ENCODE measurements at places on chromosomes 12 and 14.

- no peak for DNase-seq
Observed at GRCh38 chr12:114770323-114770722, 86.3 kb upstream of the TBX3 start.

DNA sequence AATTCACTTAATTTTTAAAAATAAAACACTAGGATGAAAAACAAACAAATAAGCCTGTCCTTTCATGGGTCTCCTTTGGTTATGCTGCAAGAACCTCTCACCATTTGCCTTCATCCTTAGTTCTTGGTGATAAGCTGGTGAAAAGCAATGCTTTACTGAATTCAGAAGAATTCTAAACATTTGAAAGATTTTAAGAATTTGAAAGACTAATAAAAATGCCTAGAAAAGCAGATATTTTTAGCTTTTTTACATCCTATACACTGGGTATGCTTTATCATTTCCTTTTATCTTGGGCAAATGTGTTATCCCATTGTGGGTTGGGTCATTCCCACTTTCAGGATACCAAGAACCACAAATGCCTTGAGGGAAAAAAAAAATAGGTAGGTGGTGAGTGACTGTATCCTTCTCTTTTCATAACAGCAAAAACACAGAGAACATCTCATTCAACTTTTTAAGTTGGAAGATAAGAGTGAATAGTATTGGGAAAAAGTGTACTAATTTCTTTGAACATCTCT is 197.1 kb upstream of the ABCD2 start:
- DNase-seq = no peak

DNA sequence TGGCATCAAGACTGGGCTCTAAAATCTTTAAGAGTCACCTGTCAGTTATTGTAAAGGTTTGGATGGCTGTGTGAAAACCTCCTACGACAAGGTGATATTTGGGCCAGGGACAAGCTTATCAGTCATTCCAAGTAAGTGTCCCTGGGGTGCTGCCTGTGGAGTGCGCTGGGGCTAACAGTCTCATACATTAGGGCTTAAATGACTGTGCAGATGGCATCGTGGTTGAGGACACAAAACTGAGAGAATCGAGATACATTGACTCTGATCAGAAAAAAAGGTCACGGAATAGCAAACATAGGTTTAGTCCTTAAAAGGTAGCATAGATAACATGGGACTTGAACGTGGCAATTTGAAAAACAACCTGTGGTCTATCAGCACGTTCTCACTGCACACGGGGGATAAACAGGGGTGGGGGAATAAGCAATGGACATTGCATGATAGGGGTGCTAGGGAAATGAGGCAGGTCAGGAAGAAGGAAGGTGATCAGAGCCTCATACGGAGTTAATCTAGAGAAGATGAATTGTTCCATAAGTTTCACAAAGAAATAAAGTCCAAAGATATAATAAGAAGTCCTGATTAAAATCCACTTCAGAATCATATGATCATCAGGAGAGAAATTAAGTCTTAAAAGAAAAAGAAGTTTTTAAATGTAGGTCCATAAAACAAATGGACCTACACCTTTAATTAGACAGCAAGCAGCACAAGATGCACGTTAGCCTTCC is 100.3 kb downstream of the DAD1 start:
- no peak for DNase-seq

GRCh38 chr14:96181186-96182056 is 23.2 kb upstream of the BDKRB2 start:
- DNase-seq = no peak

DNA sequence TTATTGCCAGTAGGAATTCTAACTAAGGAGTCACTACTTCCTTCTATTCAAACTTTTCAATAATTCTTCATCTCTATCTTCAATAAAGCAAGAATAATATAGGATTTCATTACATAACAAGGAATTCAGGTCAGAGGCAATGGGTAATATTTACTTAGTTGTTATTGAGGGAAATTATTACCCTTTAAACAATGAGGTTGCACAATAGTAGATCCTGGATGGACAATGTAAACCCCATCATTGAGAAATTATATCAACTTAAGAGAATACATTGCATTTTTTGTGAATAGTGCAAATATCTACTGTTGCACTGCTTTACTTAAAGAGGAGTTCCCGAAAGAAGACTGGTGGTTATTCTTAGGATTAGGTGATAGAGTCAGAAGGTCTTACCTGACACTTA is 43.8 kb downstream of the A2M start:
- DNase-seq = no peak

All from Right ventricle myocardium superior (tissue), 1 donor.